ENCODE measurements at places on chromosomes 3 and 15. TPM values are rescaled to one million over a fixed set of nuclear protein-coding genes. Genes with fewer than 3 reads are reported as not detected.

GOLGA6C gene
- not detected for total RNA-seq

DNA sequence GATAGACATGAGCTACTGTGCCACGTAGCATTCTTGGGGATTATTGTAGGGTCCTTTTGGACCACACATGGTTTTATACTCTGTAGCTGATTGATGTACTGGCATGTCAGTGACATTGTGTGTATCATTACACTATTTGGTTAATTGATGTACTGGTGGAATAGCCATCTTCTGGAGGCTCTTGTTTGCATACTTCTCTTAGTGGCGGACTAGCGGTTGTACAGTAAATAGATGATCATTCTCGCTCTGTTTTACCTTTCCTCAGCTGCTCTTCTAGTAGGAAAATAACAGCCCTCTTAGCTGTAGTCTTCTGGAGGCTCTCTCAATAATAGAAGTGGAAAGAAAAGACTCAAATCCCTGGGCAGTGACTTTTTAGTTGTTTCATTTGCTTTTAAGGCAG lies 24.8 kb downstream of the IGF1R start:
- no peak for DNase-seq

GRCh38 chr3:160569894-160570652 lies 4.7 kb upstream of the KPNA4 start:
- peak; percentile 17 for DNase-seq

POLQ gene
- total RNA-seq, result 1.3 TPM

- DNase-seq, result peak; percentile 99
Measured at GRCh38 chr3:172323894-172324610, 124.2 kb downstream of the GHSR start.

DNA sequence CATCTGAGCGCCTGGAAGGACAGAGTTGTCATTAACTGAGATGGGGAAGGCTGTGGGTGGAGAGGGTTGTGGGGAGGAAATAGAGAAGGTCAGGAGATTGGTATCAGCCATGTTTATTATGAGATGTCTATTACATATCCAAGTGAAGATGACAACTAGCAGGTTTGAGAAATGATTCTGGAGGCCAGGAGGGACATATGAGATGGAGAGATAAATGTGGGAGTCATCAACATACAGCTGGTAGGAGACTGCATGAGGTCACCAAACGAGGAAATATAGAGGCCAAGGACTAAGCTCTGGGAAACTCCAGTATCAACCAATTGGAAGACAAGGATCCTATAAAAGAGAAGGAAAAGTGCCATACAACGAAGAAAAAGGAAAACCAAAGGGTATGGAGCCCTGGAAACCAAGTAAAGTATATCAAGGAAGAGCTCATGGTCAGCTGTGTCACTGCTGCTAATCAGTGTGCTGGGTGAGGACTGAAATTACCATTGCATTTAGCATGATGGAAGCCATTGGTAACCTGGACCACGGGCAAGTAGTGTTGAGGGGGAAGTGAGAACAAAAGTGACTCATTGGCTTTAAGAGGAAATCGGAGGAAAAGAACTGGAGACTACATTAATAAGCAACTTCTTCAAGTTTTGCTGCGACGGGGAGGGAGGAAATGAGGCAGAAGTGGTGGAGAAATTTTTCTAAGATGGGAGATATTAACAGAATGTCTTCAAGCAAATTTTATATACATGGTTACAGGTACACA lies 14.0 kb upstream of the UACA start:
- no peak for DNase-seq

- no peak for DNase-seq
Measured at GRCh38 chr3:153400641-153401040, 238.6 kb downstream of the RAP2B start.

GRCh38 chr3:46865031-46865507 lies 1.8 kb upstream of the MYL3 start:
- DNase-seq, result no peak

GRCh38 chr3:140052771-140053702 lies 118.1 kb downstream of the CLSTN2 start:
- DNase-seq, result no peak

DNA sequence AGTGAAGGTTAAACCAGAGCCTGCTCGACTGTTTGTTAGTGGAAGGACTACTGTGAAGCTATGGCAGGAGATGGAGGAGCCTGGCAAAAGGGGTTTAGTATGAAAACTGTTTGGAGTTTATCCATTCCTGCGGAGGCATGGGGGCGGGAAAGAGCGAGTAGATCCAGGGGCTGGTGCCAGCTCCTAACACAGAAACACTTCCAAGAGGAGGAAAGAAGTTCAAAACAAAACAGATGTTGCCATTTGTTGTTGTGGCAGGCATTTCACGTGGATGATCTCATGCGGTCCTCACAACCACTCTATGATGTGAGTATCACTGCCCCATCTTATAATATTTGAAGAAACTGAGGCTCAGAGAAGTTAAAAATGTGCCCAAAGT lies 30.7 kb upstream of the KY start:
- DNase-seq, result no peak

- no peak for DNase-seq
Measured at GRCh38 chr3:69767571-69767970, 28.3 kb downstream of the MITF start.

DNA sequence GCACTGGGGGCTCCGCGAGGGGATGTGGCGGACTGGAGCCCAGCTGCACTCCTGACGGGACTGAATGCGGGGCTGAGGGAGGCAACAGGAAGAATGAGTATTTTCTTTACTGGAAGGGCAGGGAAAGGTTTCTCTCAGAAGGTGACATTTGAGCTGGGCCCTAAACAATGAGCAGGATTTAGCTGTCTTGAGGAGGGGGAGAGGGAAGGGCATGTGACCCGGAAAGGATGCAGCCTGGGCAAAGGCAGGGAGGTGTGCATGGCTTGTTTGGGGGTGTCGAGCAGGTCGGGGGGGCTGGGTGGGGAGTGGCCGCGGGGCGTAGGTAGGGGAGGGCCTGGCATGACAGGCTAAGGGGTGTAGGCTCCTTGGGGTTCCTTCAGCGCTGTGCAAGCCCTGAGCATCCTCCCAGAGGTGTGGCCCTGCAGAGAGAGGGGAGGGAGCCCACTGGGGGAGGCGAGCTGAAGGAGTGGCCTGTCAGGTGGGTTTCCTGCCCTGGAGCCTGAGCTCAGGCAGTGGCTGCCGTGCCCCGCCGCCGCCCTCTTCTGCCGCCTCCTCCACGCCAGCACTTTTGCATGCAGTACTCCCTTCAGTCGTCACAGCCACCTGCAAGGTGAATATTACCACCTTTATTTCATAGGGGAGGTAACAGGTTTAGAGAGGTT lies 17.2 kb upstream of the ANKDD1A start:
- no peak for DNase-seq

SPATA16 gene
- not detected for total RNA-seq
